CD4-positive, alpha-beta T cell treated with Interleukin-2 at 100 ng/mL for 4 hours (primary cell): ENCODE measurements at places on chromosomes 1 and 21.

GRCh38 chr21:20169812-20170576, 828.2 kb upstream of the NCAM2 start:
- DNase-seq = no peak

- no peak for DNase-seq
Measured at GRCh38 chr1:228452194-228453021, 34.8 kb upstream of the RNF187 start.

GRCh38 chr1:167563579-167564246, 10.2 kb upstream of the CREG1 start:
- no peak for DNase-seq

DNA sequence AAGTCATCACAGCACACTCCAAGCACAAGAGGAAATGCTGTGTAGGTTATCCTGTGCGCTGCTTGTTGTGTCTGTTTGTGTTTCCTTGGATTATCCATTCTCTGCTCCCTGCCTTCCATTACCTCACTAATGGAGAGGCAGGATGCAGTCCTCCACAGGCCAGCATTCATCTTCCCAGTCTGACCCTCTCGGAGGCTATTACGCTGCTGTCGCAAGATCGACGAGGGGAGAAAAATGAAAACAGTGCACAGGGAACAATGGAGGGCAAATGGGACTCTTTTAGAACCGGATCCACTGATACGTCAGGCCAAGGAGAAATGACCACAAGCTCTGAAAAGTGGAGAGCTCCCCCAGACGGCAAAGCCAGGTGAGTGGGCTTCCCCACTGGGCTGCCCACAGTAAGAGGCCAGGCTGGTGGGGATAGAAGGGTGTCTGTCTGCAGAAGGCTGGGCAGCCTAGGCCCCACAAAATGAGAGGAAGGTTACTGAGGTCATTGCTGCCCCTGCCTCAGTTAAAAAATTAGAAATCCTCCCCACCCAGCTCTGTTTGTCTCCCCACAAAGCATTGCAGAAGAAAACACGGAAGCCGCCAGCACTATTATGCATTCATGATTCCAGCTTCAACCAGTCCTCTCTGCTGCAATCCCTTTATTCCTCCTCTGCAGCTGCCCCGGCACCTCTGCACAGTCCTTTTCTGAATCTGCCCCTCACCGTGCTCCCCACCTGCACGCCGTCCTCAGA, 21.7 kb downstream of the LRRN2 start:
- no peak for DNase-seq

DNA sequence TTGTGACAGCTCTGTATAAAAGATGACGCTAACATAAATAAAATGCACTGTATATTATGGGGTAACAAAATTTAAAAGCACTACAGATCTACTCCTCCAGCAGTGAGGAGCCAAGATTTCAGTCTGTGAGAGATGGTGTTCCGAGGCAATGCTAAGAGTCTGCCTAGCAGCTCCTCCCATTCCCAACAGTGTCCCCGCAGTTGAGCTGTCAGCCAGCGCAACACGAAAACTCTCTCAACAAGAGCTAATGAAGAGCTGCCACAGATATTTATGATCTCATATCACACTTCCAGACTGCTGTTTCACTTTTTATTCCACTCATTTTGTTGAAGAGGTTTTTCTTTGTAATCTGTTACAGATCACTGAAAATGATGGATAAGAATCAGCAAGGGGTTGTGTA, 53.9 kb upstream of the ESRRG start:
- DNase-seq = no peak

DNA sequence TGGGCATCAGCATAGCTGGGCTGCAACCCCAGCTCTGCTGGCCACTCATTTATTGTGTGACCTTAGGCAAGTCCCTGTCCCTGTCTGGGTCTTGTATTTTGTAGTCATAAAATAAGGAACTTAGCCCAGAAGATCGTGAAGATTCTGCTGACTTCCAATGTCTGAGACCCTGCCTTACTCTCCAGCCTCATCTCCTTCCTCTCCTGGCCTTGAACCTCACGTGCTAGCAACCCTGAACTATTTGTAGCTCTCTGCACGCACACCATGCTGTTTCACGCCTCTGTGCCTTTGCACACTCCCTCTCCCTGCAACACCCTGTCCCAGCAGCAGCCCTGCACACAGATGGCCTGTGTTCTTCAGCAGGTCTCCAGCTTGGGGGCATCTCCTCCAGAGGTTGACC, 121.1 kb downstream of the LACTBL1 start:
- DNase-seq = no peak

- peak; percentile 17 for DNase-seq
Measured at GRCh38 chr1:159851407-159851806, 11.1 kb downstream of the VSIG8 start.

- no peak for DNase-seq
Measured at GRCh38 chr1:151832318-151832980, 847 bp upstream of the RORC start.

GRCh38 chr1:18351735-18352134, 129.0 kb upstream of the KLHDC7A start:
- DNase-seq = no peak
